Central memory CD4-positive, alpha-beta T cell (primary cell): ENCODE measurements at places on chromosomes 3 and 15.

GRCh38 chr15:88609344-88610090, 11.6 kb upstream of the AEN start:
- DNase-seq = no peak

DNA sequence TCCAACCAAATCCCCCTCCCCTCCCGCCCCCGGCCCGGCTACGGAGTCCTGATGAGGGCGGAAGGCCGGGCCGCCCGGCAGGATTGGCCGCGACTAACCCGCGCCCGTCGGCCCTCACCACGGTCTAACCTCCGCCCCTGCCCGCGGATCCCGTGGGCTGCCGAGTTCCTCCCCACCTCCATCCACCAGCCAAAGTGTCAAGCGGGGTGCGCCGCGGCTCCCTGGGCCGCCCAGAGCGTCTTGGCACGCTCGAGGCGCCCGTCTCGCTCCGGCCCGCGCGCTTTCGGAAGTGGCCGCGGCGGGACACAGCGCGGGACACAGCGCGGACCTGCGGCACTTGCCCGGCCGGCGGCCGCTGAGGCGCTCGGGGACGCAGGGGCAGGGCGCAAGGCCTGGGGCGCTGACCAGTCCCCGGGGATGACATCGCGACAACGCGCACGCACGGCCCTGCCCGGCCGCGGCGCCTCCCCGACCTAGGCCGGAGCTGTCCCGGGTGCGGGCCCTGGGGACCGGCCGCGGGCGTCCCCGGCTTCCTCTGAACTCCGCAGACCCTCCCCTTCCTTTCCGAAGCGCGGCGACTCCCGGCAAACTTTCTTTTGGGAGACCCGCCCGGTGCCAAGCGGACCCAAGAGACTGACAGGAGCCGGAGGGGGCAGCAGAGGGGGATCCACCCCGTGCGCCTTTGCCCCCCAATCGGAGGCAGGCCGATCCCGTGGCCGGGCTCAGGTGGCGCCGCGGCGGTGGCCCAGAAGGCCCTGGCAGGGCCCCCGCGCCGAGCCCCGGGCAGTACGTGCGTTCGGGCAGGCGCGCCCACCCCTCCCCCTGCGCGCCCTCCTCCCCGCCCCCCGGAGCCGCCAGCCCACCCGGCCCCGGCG, 112.8 kb upstream of the ICE2 start:
- peak; percentile 32 for DNase-seq

DNA sequence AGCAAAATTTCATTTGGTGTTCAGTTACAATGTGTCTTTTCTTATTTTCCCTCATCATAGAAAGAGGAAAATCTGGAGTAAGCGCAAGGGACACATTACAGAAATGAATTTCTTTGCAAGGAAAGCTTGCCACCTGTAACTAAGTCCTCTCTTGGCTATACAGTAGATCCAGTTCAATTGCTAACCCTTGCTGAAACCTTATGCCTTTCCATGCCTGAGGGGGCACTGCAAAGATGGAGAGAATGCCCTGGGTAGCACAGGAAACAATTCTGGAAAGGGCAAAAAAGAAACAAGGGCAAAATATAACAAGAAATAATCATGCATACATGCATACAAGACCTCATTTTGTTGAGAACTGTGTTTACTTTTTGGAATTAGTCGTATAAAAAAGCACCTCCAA, 4.3 kb downstream of the CADM2 start:
- no peak for DNase-seq

DNA sequence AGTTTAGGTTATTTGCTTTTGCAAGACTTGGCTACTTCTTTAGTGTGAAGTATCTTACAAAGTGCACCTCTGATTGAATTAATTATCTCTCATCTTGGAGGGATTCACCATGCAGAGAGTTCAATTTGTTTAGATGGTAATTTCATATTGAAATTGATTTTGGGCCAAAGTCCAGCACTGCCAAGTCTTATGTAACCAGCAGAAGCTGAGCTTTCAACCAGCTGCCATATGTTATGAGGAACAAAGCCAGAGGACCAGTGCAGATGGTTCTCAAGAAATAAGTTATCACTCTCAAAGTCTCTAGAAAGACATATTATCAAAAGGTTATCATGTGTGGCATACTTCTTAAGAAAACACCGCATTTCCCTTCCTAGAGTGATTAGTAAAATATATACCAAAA, 29.0 kb downstream of the ABHD6 start:
- no peak for DNase-seq

DNA sequence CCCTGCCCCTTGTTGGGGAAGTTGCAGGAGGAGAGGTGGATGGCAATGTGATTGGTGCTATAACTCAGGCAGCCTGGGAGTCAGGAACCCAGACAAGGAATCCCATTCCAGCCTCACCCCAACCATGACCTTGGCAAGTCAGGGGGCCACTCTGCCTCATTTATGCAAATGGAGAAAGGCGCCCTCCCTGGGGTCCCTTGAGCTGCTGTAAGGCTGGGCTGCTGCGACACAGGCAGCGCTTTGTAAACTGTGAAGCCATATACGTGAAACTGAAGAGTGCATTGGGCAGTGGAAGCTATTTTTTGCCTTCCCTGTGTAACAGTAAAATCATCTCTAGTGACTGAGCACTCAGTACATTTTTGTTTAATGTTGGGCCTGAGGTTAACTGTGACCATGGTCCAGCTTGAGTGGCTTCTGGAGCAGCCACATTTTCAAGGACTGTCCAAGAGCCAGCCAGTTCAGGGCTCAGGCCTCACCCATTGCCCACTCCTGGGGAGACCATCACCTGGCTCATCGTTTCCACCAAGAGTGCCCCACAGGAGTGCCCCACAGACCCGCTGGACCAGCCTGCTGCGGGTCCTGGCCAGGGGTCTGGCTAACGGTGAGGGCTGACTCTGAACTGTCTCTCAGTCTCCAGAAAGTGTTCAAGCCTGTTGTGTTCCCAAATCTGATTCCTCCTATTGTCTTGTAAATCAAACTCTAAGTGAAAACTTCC, 27.9 kb downstream of the KIF7 start:
- no peak for DNase-seq

GRCh38 chr3:9204253-9204992, 45.0 kb downstream of the SRGAP3 start:
- no peak for DNase-seq

DNA sequence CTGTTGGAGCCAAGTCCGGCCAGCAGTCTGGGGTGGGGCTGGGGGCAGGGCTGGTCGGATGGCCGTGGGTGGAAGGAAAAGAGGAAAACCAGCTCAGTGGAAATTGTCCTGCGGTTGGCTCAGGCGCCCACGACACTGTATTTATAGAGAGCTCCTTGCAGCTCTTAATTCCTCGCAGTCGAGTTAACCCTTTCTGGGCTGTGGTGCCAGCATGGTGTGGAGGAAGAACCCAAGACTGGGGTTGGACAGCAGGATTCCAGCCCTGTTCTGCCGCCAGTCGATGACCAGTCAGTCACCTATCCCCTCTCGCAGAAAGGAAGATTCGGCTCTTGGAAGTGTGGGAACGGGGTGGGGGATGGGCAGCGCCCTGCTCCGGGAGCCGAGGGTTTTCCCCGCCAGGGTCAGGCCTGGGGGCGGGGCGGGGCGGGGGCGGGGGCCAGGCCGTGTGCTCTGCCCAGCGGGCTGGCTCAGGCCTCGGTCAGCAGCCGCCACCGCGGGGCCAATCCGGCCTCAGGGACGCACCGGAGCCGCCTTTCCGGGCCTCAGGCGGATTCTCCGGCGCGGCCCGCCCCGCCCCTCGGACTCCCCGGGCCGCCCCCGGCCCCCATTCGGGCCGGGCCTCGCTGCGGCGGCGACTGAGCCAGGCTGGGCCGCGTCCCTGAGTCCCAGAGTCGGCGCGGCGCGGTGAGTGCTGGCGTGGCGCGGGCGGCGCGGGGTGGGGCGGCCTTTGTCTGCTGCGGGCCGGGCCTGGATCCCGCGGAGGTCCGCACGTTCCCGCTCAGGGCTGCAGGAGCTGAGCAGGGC, at the start of gene CD276:
Gene CD276 (plus strand): TSS at position 607 of the 804 bp plus-strand sequence. CDS start 15,257 bp downstream, outside the sequence.
- no peak for DNase-seq

DNA sequence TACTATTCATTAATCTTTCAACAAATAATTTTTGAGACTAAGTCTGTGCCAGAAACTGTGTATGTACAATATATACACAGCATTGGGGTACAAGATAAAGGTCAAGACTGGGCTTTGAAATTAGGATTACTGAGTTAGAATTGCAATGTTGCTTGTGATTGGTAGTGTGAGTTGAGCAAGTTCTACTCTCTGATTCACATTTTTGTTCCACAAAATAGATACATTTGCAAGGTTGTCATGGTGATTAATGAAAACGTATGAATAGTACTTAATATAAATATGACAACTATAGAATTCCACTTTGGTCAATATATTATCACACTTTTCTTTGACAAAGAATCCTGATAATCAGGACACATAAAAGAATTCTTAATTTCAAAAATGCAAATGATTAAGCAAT, 314.6 kb downstream of the GBE1 start:
- no peak for DNase-seq

DNA sequence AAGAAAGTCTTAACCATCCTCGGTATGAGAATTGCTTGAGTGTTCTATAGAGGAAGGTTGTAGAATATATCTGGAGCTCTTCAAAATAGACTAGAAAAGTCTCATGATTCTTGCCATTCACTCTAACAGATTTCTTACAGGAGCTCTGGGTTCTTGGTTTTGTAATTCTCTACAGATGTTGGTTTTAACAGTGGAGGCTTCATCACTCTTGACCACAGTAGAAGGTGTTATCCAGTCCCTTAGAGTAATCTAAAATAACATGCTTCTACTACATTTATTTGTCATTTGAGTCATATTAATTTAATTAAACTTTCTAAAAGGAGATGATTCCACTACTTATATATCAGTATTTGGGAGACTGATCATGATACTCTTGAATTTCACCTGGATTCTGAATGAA, 9.7 kb downstream of the GTF2E1 start:
- no peak for DNase-seq

GRCh38 chr15:65189102-65189740, 4.1 kb upstream of the CLPX start:
- DNase-seq = no peak

GRCh38 chr3:177378168-177378567, 180.9 kb upstream of the TBL1XR1 start:
- DNase-seq = peak; percentile 23

DNA sequence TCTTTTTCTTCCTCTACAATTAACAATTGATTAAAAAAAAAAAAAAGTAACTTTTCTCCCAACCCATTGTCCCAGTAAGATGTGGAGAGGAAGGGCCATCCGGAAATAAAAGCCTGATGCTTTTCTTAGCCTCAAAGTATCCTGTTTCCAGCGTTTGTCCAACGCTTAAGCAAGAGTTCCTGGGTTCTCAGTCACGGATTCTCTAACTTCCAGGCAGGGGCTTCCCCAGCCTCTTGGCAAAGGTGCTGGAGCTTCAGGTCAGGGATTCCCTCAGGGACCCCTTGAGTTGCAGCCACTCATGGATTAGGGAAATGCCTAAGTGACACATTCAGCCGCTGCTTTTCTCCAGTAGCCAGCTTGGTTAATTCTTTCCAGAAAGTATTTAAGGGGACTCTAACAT, 22.3 kb upstream of the C2CD4B start:
- DNase-seq = no peak

DNA sequence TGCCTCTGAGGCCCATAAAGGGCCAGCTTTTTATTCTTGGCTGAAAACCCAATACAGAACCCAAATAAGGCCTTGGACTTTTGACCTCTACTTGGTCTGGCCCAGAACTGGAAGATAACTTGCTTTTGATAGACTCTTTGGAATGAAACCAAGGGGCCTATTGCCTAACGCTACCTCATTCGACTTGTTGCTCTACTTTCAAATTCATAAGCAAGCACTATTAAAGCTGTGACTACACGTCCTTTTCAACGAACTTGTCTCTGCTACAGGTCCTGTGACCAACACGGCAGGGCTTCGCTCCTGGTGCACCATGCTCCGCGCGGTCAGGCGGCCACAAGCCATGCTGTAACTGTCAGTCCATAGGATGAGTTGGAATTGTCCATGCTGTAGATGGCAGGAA, 385.4 kb downstream of the MFSD1 start:
- DNase-seq = no peak

DNA sequence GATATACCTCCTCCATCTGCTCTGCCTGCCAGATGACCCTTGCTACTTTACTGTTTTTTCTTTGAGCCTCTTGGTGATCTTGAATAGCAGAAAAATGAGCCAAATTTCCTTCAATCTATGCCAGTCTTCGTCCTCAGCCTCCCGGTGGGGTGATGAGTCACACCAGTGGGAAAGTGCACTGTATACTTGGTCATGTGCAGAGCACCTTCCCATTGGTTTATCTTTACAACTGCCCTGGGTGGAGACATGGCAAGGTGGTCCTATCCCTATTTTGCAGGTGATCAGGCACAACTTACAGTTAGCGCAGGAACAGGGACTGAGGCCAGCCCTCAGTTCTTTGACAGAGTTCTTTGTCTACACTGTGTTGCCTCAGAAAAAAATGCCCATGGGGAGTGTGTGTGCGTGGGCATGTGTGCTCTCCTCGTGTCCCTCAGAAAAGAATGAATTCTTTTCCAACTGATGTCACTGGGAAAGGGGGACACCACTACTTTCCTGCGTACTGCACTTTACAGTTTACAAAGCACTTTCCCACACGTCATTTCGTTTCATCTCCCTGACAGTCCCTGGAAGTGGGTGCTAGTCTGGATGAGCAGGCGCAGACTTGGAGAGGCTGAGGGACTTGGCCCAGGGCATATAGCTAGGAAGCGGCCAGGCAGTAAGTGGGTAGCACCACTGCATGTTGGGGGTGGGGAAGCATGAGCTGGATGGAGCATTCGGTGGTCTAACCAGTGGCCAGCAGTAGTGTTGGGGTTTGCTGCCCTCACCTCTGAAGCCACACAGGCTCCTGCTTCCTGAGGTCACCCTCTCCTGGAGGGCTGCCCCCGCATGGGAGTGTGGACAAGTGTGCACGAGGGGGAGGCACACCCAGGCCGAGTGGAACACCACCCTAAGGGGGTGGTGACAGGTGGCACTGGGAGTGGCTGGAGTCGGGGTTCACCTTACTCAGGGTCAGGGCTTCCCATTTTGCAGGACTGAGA, 24.1 kb downstream of the SMAD3 start:
- no peak for DNase-seq
